ENCODE measurements at places on chromosomes 5 and 9.

DNA sequence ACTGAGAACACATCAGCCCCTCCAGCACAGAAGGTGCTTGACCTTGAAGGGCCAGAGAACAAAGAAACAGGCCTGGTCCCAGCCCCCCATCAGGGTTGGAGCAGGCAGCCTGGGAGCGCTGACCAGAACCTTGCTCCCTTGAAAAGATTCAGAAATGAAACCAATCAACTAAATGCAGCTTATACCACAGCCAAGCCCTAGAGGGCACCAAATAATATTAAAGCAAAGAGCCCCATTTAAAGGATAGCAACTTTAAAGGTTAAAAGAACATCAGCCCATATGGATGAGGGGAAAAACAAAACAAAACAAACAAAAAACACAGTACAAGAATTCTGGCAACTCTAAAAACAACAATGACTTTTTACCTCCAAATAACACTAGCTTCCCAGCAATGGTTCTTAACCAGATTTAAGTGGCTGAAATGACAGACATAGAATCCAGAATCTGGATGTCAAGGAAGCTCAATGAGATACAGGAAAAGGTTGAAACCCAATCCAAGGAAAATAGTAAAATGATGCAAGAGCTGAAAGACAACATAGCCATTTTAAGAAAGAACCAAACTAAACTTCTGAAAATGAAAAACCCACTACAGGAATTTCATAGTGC, 471.9 kb downstream of the MTRR start:
- peak; percentile 3 for DNase-seq

DNA sequence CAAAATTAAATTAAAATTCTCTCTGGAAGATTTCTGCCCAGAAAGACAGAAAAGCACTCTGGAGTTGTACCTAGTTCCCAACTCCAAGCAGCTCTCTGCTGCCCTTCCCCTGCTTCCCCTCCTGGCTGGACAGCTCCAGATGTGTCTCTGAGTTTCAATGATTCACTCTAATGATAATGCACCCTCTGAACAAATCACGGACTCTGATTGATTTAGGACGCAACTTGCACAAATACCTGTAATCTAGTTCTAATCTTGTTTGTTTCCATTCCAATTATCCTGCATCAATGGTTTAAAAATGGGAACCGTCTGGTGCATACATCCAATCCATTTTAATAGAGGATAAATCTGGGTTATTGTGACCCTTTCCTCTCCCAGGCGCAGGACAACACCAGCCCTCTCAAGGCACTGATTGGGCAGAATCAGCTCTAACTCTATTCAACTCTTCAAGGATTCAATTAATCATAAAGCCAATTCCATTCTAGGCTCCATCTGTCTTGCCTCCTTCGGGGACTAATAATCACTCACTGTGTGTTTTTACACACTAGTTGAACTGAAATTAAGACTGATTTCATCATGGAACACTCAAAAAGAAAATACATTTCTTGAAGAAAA, 111.2 kb upstream of the LRRTM2 start:
- DNase-seq, result no peak

- no peak for DNase-seq
These were observed 1.8 kb downstream of the RPL12 start for GRCh38 chr9:127449332-127449966.

GRCh38 chr5:89065919-89066318, 182.9 kb upstream of the MEF2C start:
- DNase-seq, result no peak

- DNase-seq, result no peak
These were observed 58.1 kb upstream of the TAF11L2 start for GRCh38 chr5:17439956-17440355.

DNA sequence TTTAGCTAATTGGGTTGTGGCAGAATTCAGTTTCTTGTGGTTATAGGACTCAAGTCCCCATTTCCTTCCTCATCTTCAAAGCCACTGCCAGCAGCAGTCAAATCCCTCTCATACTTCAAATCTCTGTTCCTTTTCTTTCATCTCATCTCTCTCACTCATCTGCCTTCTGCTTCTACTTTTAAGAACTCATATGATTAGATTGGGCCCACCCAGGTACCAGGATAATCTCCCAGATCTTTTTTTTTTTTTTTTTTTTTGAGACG, 8.0 kb upstream of the REEP5 start:
- DNase-seq, result no peak

- DNase-seq, result no peak
These were observed 1.1 kb downstream of the FEM1C start for GRCh38 chr5:115543365-115544042.

DNA sequence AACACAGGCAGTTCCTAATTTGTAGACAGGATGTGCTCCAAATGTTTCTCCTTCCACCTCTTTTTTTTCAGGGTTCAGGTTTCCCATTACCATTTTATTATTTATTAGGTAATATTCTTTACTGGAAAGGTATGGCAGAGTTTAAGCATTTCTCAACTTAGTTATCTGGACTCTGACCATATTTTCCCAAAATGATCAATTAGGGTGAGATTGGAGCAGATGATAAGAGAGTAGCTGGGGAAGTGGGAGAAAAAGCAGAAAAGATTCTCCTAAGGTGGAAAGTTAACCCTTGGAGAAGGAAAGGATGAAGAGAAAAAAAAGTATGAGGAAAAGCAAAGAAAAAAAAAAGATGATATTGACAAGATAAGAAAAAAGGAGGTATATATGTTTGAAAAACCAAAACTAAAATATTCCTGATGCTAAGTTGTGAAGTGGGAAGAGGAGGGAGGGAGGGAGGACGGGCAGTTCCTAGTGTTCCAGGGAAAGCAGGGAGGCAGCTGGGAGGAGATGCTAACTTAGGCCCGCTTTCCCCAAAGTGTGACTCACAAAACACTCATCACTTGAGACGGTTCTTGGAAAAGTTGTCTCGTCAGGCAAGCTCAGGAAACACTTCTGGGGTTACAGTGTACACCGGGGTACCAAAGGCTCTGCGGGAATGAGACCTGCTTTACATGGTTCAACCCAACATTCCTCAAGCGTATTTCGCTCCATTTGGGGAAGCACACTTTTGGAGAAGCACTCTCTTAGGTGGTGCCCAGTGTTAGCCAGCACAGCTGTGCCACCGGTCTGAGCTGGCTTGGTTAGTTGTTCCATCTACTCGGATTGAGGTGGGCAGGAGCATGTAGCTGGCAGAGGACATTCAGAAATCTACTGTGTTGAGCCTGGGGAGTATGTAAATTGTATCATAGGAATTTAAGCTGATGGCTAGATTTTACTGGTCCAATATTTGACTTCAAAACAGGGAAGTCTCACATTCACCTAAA, 35.1 kb downstream of the B4GALT1 start:
- DNase-seq, result peak; percentile 46

- DNase-seq, result no peak
These were observed 34.2 kb upstream of the GOLGA1 start for GRCh38 chr9:124975131-124975530.

- no peak for DNase-seq
These were observed 15.8 kb downstream of the PTPA start for GRCh38 chr9:129126749-129127618.

DNA sequence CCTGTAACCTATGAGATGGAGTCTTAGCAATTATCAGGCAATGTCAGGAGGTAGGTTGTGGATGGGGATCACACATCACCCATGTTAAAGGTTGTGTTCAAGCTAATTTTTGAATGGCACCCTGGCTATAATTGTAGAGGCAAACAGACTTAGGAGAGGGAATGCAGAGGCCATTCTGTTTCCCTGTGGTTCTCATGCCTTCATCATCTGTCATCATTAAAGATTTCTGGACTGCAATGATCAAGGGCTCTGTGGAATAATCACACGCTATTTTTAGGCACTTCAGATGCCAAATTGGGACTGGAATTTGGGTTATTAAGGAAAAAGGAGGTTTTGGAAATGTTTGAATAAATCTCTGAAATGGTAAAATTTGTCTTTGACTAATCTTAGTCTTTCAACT, 1065.4 kb downstream of the TAF11L14 start:
- no peak for DNase-seq

Data from fibroblast of the conjunctiva (primary cell).